ENCODE measurements at places on chromosomes 6 and 20. TPM values are rescaled to one million over a fixed set of nuclear protein-coding genes. Genes with fewer than 3 reads are reported as not detected.

DNA sequence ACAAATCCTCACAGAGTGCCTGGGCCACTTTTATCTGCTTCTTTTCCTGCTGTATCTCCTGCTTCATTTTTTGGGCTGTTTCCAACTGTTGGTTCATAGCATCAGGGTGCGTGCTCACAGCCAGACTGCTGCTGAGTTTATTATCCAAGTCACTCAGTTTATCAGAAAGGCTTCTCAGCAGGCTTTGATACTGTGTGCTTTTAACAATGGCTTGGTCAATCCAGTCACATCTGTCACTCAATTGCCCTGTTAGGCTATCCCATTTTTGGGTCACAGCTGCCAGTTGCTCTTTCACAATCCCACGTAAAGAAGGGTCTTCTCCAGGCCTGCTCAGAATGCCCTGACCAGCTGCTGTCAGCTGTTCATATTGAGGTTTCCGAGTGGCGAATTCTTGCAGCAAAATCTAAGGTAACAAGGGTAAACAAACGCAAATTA is 87.2 kb downstream of the DST start:
- no peak for DNase-seq

DNA sequence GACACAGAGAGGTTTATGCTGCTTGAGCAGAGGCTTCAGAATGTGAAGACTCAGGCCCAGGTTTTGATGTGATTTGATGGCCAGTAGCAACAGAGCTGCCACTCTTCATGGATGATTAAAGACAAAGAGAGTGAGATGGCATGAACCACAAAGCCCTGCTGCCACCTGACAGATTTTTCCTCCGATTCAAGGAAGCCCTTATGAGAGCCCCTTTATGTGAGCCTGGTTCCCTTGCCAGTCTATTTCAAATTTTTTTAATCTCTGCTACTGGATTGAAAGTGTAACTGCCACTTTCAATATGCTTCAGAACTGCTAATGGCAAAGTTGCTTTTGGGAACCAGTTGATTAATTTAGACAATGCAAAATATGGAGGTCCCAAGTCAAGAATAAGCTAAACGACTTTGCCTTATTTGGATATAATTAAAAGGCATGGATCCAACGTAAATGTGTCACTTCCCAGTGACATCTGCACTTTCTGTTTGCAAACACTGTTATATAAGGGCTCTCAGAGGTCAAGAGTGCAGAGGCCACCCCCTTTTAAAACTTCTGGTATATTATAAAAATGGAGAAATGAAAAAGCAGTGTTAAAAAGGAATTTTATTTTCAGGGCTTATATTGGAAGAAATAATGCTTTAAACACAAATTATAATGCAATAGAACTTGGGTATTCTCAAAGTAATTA is 238.9 kb upstream of the FLRT3 start:
- DNase-seq = no peak

DNA sequence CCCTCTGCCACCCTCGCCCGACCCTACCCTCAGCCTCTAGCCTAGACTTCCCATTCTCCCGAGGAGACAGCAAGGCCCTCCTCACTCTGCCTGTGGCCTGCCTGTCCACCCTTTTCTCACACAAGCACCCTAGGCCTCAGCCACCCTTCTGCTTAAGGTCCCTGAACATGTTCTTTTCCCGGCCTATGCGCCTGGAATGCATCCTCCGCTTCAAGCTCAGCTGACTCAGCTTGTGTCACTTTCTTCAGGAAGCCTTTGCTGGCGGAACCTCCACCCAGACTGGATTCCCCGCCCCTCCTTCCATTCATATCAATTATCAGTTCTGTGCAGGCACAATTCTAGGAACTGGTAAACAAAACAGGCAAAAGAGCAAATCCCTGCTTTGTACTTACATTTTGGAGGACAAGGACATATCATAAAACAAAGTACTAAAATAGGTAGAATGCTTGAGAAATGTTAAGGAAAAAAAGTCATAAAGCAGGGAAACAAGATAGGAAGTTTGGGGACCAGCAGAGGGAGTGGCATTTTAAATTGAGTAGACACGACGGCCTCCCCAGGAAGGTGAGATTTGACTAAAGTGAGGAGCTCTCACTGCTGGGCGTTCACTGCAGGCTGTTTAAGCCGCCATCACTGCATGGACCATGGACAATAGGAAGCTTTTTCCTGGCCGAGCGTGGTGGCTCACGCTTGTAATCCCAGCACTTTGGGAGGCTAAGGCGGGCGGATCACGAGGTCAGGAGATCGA is 17.9 kb upstream of the SNHG17 start:
- DNase-seq = no peak

DNA sequence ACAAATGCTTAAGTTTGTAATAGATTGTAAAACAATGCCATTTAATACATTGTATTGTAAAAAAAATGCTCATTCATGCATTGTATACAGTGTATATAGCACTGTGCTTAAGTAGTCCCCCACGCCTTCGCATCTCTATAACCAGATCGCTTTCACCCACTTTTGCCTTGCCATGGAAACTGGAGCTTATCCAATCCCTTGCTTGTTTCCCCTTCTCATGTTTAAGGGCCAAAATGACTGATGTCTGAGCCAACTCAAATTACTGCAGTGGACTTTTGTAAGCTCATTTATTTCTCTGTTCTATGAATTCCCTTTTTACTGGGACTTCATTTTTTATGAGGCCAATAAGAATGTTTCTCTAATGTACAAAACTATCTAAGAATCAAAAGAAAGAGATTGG is 730.9 kb upstream of the GJE1 start:
- DNase-seq = no peak

DNA sequence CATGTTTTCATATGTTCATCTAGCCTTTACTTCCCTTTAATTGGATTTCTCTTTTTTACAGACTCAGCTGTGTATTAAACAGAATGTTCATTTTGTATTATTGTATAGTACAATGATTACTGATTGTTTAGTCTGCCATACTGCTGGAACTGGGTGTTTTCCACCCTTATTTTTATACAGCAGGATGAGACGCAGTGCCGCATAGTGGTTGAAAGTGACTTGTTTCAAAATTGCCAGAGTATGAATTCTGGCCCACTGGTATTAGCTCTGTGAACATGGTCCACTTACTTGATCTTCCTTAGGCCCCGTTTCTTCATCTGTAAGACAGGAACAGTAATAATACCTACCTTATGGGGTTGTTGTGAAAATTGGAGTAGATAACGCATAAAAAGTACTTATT is 22.1 kb downstream of the AFDN start:
- no peak for DNase-seq

- DNase-seq = no peak
These were observed 7.2 kb upstream of the PPP1R16B start for GRCh38 chr20:38798266-38798665.

GRCh38 chr6:149701714-149702113 is 16.2 kb downstream of the LATS1 start:
- DNase-seq = no peak

GRCh38 chr20:58892141-58892931 is 39.8 kb downstream of the GNAS start:
- DNase-seq = peak; percentile 94

DNA sequence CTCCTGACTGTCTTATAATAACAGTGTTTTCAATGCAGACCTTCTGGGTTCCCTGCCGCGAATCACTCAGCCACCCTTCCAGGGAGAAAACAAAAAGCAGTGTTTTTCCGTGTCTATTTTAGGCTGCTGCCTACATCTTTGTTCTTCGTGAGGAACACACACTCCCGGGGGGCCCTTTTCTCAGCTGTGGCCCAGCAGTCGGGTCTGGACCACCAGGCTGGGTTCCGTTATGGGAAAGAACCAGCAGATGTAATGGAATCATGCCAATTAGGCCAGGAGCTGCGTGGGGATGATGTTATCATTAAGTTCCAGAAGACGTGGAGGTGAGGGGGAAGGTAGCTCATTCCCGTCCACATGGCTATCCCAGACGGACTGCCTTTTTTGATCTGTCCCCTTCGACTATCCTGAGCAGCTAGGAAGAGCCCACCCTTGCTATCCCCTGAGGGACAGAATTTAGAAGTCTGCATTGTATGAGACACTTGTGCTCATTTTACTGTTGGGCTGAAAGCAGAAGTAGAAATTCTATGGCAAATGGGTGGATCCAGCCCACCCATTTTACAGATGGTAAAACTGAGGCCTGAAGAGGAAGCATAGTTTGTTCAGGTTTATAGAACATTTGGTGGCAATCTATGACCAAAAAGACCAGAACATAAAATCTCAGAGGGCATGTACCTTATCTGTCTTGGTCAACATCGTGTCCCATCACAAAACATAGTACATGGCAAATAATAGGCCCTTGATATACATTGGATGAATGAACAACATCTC is 54.5 kb downstream of the KCNB1 start:
- DNase-seq = no peak

- no peak for DNase-seq
These were observed 605.5 kb downstream of the HDGFL1 start for GRCh38 chr6:23174781-23175361.

DNA sequence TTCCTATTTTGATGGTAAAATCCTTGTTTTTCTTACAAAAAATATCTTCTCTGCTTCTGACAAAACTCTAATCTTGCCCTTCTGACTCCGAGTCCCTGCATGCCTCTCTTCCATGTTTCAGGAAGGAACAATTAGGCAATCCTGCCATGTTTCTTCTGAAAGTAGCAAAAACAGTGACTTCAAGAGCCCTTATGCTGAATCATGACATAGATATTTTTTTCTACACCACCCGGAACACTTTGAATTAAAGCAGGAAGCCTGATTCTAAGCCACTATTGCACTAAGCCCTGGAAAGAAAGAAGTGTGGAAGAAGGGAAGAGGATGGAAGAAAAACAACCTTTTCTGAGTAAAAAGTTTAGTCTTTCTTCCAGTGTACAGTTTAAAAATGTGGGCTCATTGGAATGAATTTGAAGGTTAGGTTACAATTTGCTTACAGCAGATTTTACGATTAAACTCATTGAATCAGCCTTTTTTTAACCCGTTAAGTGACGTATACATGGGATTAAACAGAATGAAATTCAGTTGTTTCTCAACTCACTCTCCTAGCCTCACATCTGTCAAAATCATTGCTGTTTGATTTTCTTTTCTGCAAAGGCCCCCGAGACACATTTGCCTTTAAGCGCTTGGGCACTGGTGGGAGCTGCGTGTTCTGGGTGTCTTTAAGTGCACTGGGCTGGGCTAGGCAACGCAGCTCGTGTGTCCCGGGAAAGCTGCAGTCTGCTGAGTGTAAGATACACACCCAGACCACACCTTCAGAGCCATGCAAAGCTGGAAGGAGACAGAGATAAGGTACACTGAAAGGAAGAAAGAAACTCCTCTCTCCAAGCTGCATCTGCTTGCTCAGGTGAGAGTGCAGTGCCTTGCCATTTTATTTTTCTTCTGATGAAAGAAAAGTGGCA is 159.4 kb upstream of the CITED2 start:
- DNase-seq = no peak

DNA sequence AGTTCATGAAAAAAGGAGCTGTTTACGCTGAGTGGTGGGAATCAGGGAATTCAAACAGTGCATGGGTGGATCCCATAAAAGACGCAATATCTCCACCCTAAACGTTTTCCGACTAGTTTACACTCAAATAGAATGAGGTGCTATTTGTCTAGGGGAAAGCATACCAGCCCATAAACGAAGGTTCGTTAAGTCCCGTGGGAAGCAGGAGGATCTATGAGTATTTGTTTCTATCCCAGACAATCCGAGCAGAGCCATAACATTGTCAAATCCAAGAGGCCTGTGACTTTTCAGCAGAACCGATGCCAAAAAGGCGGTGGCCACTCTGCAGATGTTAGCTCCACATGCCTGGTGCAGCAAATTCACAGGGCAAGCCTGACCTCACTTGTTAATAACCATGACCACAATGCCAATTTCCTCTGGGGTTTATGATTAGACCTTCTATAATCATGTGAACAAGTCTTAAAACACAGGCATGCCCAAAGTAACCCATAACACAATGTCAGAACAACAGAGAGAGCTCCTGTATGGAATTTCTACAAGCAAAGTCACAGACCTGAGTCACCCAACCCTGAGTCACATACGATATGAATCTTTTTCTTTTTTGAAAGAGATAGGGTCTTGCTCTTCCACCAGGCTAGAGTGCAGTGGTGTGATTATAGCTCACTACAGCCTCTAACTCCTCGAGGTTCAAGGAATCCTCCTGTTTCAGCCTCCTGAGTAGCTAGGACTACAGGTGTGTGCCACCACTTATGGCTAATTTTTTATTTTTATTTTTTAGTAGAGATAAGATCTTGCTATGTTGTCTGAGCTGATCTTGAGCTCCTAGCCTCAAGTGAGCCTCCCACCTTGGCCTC is 123.3 kb downstream of the KIF13A start:
- DNase-seq = no peak

DNA sequence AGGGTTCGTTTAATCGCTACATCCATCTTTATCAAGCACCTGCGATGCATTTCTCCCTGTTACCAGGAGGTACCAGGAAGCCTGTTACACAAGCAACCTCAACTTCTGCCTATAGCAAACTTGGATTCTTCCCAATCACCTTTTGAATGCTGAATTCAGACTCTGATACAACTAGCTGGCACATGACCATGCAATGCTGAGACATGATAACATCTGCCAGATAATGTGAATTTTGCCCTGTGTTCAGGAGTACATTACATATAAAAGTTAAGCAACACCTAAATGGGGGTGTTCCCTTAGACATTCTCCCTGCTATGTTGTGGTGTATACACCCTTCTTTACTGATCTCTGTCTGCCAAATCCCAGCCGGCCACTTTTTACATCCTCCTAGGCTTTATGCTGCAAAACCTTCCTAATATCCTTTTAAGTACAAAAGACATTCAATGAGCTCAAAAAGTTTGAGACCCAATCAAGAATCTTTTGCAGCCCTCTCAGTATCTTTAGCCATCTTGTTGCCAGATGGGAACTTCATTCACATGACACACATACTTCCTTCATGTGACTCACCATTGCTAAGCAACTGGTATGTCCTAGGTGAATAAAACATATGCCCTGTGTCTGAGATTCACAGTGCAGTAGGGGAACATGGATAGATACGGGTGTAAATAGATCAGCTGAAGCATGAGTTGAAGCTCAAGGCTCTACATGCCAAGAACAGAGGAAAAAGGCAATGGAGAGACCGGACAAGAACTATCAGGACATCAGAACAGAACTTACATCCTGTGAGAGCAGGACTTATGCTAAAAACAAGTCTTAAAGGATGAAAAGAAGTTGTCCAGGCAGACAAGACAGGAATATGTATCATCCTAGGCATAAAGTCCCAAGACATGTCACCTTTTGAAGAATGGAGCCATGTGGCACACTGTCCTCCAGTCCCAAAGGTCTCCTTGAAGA is 84.3 kb downstream of the ZHX3 start:
- DNase-seq = no peak

GRCh38 chr6:137827977-137828810 is 38.9 kb upstream of the TNFAIP3 start:
- no peak for DNase-seq

The MATN4 gene
- total RNA-seq = 0.67 TPM

The EPB41L2 gene
- total RNA-seq = 26.6 TPM

The GMPR gene
- 5.1 TPM for total RNA-seq

The ELOVL4 gene
- 4.8 TPM for total RNA-seq

The WFDC2 gene
- 16.5 TPM for total RNA-seq

The C6orf58 gene
- not detected for total RNA-seq

The B3GALT4 gene
- total RNA-seq = 5.6 TPM

The MAP3K7 gene
- 35.2 TPM for total RNA-seq

The SAPCD1 gene
- 1.8 TPM for total RNA-seq

The IL17A gene
- 0.03 TPM for total RNA-seq

The GPLD1 gene
- total RNA-seq = 2.5 TPM

The RARS2 gene
- total RNA-seq = 35.6 TPM

The LRRN4 gene
- 0.76 TPM for total RNA-seq
